NCI-H2081 treated with DMSO at 0.1 percent for 48 hours (cell line): ENCODE measurements at places on chromosomes 7 and 10.

DNA sequence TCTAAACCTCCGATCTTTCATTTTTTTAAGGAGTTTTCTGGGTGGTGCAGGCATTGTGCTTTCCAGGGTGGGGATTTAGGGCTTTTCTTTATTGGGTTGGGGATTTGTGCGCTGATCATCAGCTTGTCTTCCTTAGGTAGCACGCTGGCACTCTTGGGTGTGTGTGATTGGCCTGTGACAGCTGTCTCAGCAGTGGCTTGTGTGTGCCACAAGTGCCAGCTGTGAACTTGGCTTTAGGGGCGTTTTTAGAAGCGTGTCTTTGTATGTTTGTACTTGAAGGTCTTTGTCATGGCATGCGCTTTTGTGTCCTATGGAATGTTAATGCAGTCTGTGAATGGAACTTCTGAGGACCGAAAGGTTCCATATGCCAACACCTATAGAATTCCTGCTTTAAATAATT, 788 bp downstream of the AKAP9 start:
- no peak for DNase-seq

DNA sequence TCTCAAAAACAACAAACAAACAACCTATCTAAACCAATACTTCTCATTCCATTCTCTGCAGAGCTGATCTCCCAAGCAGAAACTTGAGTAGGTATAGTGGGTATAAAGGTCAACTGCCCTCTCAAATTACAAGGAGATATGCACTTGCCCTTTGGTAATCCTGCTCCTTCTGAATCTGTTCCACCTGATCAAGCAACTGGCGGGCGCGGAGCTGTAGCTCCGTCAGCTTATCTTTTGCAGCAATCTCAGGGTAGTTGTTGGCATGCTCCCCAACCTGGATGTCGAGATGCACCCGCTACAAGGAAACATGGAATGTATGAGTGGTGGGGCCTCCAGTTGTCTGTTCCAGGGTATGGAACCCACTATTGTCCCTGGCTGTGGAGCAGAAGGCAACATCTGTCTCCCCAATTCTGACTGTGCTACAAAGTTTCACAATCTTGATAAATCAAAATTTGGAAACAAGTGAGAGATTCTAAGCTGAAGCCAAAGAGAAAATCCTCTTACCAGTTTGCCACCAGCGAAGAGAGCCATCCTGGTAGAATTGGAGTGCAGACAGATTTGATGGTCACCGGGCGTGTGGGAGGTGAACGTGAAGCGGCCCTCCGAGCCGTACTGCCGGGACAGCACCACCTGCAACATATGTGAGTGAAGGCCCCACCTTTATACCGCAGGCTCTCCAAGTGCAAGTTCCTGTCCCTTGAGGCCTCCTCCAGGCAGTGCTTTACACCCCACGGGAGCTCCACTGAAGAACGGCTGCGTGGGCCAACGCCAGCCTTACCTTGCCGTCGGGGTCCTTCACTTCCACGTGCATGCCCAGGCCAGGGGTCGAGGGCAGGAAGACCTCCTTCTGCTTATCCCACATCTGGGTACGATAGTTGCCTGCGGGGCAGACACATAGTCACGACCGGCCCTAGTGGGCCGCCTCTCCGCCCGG, 819 bp downstream of the TMED4 start:
- DNase-seq, result no peak

- no peak for DNase-seq
These were observed 43.2 kb upstream of the LRGUK start for GRCh38 chr7:134083766-134084487.

GRCh38 chr10:31606841-31607240, 287.8 kb downstream of the ZEB1 start:
- no peak for DNase-seq

DNA sequence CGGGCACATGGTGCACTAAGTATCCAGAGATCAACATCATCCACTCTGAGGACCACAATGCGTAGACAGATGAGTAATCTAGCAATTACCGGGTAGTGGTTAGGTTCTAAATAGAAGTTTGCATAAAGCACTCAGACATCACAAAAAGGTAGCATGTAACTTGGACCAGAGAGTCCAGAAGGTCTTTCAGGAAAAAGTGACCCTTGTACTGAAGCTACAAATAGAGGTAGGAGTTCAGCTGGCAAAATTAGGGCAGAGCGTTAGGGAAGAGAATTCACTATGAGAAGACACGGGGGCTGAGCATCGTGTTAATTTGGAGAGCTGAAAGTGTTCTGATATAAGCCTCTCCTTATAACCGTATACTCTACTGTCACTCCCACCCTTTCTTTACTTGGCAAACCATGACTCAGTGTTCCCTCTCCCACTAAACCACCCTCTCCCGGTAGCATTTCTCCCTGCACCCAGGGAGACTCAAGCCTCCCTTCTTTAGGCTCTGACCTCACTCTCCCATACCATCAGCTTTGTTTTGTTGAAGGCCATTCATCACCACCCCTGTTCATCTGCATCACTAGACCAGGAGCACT, 222.2 kb upstream of the FZD1 start:
- no peak for DNase-seq

- DNase-seq, result no peak
These were observed 6.4 kb downstream of the VAX1 start for GRCh38 chr10:117131376-117132327.

DNA sequence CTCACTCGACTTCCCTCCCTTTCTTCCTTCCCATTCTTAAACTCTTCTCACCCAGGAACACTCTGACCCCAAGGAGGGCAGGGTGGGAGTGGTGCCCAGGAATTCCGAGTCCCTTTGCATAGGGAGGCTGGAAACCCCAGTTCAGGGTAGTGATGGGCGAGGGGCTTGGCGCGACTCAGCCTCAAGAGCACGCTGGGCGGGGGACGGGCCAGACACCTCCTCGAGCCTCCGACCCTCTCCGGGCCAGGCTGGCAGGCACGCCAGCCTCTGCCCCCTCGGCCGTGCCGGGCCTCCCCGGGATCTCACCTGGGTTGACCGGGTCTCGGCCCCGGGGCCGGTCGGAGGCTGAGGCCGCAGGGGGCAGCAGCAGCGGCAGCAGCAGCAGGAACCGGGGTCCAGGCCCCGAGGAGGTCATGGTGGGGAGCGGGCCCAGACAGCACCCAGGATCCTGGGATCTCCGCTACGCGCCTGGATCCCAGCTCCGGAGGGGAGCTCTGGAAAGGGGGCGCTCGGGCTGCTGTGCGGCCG, 457 bp downstream of the PLOD3 start:
- no peak for DNase-seq

- no peak for DNase-seq
These were observed 127.9 kb upstream of the AKR1E2 start for GRCh38 chr10:4698075-4698474.

- DNase-seq, result no peak
These were observed 6.5 kb downstream of the POR start for GRCh38 chr7:75921479-75921878.
